ENCODE measurements at places on chromosomes 12 and 14.

- no peak for DNase-seq
Measured at GRCh38 chr14:65206448-65207096, 104.3 kb upstream of the MAX start.

DNA sequence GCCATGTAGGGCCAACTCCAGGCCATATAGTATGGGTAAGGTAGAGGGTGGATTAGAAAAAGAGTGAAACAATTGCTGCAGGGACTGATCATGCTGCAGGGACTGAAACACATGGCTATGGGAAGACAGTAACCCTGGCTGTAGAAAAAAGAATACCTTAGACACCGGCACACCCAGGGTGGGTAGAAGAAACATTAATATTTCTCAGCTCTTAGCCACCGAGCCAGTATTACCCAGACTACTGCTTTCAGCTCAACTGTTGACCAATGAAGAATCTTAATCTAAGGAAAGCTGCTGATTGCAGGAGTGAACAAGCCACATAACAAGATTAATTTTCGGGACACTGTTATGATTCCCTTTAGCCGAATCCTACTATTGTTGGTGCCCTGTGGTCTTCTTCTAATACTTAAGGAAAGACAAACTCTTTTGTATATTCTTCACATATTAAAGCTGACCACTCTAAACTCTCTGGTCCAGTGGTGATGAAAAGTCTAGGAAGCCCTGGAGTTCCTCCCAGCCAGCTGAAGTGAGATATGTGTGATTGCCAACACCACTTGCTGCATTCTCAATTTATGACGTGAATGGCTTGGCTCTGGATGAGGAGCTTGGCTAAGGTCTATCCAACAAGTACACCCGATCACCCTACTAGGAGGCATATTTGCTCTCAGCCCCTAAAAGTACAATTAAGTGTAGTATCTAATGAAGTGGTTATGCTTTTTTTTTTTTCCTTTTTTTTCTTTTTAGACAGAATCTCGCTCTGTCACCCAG lies 69.2 kb downstream of the NOVA1 start:
- no peak for DNase-seq

- DNase-seq, result no peak
Measured at GRCh38 chr12:101430456-101430855, 22.9 kb upstream of the ARL1 start.

DNA sequence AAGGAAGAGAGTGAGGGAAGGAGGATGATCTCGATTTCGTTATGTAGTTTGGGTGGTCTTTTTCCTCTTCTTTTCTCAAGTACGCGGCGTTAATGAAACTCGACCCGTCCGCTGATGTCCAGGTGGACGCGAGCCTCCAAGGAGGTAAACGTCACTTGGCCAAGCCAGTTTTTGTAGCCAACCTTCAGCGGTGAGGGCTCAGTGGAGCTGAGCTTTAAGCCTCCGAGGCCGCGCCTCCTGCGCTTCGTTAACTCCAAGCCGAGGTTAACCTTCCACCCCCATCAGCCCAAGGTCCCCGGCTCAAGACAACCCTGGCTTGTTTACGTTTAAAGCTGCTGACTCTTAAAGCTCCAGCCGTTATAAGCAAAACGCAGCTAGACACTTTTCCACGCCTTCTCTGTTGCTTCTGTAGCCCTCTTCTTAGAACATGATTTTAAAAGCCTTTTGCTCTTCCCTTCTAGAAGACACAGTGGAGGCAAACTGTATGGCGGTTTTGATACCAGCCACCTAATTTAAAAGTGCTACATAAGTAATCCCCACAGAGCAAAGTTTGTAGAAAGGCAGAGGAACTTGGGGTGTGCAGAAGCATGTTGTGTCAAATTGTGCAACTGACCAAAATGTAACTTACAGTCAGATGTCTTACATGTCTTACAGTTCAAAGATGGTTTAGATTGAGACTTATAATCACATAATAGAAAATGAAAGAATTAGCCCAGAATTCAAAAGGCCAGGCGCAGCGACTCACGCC lies 923 bp upstream of the ITPR2 start:
- no peak for DNase-seq

DNA sequence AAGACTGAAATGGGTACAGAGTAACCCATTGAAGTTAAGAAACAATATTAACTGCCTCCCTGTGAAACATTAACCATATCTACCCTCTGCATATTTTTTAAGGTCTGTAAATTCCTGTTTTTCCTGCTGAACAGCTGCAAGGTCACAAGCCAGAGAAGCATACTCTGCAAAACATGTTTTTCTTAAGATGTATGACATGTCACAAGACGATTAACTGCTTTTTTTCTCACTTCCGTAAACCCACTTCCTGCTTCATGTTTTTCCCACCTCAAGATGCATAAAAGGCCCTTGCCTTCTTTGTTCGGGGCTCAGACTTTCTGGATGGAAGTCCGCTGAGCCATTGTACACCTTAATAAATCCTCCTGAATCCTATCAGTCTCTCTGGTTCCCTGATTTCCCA lies 504.7 kb upstream of the MIS18BP1 start:
- no peak for DNase-seq

GRCh38 chr12:118016424-118017264 lies at the start of gene RFC5:
Gene RFC5, plus strand, starts transcription at chr12:118016703. Its CDS starts 125 bp downstream, at chr12:118016828.
- DNase-seq, result peak; percentile 93

DNA sequence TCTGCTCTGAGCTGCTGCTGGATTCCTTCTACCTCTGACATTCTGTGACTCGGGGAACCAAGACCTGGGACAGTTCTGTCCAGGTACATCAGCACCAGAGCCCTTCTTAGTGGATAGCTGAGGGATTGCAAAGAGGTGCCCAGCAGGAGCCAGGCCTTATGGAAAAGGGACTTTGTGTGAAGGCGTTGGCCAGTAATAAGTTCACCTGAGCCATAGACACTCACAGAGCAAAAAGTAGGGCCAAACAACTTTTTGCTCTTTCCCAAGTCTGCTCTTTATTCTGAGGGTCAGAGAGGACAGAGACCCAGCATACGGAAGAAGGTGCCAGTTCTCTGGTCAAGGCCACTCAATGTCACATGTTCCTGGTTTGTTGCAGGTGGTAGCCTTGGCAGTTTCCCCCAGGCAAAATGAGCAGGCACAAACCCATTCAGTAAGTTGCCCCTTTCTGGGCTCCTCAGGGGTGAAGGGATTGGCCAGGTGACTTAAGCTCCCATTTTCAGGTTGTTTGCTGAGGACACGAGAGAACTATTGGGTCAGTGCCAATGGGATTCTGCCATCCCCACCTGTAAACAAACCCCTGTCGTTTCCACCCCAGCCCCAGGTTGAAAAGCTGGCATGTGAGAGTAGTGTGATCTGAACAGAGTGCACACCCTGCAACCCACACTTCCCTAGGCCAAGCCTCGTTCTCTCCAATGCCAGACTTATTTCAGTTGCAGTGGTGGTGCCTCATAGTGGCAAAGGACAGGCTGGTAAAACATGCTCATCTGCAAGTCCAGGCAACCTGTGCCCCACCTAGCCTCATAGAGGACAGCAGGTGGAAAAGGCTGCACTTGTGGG lies 150.3 kb downstream of the SMOC1 start:
- no peak for DNase-seq

DNA sequence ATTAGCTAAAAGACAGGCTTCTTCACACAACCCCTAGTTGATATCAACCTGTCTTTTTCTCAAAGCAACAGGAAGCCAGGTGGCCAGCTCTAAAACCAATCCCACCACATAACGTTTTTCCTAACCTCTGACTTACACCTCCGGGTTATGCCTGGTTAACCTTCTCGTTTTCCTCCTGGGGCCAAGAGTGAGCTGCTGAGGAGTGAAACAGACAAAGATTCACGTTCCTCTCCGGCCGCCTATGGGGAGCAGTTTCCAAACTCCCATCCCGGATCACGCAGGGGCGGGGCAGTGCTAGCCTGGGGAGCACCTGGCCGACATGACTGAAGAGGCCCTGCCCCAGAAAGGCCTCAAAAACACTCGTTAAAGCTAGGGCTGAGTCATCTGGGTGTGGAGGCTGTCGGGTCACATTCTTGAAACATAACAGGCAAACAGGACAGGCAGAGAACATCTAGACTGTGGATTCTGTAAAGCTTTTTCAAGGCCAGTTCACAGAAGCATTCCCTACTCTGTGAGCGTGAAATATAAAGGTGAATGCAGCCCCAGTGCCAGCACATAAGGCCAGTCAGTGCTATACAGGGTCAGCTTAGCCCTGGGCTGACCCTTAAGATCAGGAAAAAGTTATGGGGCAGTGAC lies 25.9 kb upstream of the LGALS3 start:
- no peak for DNase-seq

GRCh38 chr14:89357655-89358297 lies 59.3 kb downstream of the FOXN3 start:
- no peak for DNase-seq
